ENCODE measurements at places on chromosomes 6 and 20. TPM values are rescaled to one million over a fixed set of nuclear protein-coding genes. Genes with fewer than 3 reads are reported as not detected.

Gene PRSS16
- total RNA-seq, result 0.99 TPM

Gene COL19A1
- total RNA-seq, result 2.3 TPM

Gene RSPH4A
- total RNA-seq, result 0.49 TPM

Gene LRRN4
- total RNA-seq, result 0.20 TPM

Gene POPDC3
- 5.2 TPM for total RNA-seq

Gene MAN1A1
- total RNA-seq, result 57.9 TPM

DNA sequence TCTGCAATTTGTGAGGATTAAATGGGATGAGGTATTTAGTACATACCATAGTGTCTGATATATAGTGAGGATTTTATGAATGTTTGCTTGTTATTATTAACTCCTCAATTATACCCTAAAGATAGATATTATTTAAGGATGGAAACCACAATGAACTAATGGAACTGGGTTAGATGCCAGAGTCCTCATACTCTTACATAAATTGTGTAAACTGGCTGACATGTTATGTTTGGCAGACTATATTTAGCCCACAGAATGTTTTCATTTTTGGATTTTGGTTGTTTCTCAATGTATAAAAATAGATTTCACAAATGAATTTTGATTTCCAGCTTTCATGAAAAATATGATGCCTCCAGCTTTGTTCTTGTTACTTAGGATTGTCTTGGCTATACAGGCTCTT, 37.6 kb downstream of the HTR1B start:
- peak; percentile 57 for DNase-seq

DNA sequence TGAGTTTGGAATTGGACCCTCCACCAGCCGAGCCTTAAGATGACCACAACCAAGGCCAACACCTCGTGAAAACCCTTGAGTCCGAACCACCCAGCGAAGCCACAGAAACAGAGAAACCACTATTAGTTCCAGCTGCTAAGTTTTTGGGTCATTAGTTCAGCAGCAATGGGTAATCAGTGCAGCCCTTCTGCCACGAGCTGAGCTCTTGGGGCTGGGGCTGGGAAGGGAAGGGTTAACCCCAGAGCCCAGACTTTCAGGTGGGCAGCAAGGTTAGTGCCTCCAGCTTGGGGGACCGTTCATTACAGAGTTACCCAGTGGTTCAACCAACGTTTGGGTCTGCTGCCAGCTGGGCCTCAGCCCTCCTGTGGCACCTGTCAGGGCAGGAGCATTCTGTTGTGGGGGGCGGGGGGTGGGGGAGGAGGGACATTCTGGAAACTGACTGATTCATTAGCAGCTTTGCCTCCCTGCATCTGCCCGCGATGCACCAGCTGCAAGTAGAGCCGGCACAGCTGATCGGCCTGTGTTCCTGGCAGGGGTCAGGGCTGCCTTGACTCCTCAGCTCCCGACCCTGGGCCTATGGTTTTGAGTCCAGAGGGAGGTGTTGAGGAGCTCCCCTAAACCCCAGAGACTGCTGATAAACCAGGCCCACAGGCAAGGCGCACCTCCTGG, 52.7 kb downstream of the TGM2 start:
- no peak for DNase-seq

DNA sequence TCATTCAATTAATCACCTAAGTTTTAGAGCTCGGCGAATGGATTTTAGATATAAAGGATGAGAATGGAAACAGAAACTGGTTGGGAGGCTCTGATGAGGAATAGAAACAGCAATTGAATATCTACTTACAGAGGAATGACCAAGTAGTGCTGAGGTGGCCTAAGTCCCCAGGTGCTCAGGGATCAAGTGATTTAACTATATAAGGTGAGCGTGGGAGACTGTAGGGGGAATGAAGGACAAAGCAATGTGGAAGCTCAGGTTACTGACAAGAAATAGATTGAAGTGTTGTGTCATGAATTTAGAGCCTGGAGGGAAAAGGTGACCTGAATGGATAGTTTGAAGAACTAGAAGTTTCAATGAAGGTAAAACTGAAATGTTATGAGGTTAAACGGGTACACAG, 495.4 kb upstream of the SOX4 start:
- no peak for DNase-seq

GRCh38 chr20:49283176-49283702, 5.4 kb upstream of the ZNFX1 start:
- DNase-seq, result no peak

DNA sequence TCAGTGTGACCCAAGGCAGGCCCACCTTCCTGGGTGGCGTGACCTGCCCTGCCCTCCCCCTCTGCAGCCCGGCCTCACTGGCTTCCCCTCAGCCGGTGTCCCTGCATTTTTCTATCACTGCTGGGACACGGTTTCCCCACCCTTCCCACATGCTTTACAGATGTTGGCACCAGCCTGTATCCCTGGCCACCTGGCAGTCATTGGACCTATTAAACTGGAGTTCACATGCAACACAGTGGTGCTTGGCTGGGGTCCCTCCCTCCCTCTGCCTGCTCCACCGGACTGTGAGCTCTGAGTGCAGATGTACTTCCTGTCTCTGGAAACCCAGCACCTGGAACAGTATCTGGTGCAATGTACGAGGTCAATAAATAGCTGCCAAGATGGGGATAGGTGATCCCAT, 25.5 kb upstream of the STX16 start:
- DNase-seq, result no peak

DNA sequence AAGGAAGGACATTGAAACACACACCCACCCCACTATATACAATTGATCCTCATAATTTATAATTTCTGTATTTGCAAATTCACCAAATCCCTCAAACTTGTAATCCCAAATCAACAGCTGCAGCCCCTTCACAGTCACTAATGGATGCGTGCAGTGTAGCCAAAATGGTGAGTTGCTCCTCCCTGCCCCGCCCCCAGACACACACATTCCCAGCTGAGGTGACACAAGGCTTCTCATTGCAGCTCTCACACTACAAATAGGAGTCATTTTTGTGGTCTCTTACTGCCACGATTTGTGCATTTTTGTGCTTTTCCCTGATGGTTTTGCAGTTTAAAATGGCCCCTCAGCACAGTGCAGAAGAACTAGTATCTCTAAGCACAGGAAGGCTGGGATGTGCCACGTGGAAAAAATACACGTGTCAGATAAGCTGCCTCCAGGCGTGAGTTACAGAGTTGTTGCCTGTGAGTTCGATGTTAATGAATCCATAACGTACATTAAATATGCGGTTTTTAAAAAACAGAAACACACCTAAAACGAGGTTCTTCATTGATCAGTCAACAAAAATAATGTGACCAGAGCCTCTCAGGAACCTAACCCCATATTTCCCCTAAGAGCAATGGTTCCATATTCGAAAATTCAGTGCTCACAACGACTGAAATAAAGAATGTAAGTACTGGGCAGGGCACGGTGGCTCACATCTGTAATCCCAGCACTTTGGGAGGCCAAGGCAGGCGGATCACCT, 8.2 kb downstream of the ATP9A start:
- no peak for DNase-seq

- no peak for DNase-seq
Measured at GRCh38 chr6:41630069-41630468, 8.2 kb upstream of the MDFI start.

GRCh38 chr6:167093922-167094432, 28.9 kb upstream of the CCR6 start:
- DNase-seq, result no peak

- no peak for DNase-seq
Measured at GRCh38 chr6:105578179-105578707, 175.4 kb upstream of the PREP start.

GRCh38 chr6:159307246-159307790, 138.1 kb downstream of the FNDC1 start:
- DNase-seq, result peak; percentile 13

- no peak for DNase-seq
Measured at GRCh38 chr20:7977709-7978108, 37.5 kb upstream of the HAO1 start.

GRCh38 chr6:128259730-128260685, 260.4 kb downstream of the PTPRK start:
- no peak for DNase-seq

DNA sequence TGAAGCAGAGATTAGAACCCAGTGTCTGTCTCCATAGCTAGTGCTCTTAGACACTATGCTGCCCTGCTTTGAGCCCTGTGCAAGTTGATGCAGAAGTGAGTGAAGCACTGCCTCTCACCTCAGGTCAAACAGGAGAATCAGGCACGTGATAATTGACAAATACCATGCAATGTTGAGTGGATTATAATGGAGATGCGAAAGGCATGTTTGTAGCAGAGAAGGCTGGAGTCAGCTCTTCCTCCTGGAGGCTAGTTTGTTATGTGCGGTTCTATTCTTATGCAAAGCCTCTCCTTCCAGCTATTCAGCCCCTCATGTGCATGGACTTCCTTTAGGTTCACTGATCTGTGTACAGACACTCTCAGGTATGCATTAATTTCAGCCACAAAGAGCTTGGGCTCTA, 108.5 kb downstream of the MANEA start:
- DNase-seq, result no peak

DNA sequence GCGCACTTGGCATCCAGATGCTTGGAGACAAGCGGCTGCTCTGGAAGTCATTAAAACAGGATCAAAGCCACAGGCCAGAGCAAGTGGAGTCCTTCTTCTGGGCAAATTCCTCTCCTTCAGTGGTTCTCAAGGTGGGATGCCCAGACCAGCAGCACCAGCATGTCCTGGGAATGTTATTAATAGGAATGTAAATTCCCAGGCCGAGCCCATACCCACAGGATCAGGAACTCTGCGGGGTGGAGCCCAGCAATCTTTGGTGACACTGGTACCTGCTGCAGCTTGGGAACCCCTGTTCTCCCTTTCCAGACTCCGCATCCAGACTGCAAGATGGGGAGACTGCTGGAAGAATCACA, 44.6 kb downstream of the CPNE5 start:
- DNase-seq, result no peak

- no peak for DNase-seq
Measured at GRCh38 chr6:14146506-14147096, 29.0 kb downstream of the CD83 start.

- DNase-seq, result no peak
Measured at GRCh38 chr6:91428296-91428695, 841.4 kb upstream of the MAP3K7 start.
